ENCODE measurements at places on chromosomes 2 and 18.

DNA sequence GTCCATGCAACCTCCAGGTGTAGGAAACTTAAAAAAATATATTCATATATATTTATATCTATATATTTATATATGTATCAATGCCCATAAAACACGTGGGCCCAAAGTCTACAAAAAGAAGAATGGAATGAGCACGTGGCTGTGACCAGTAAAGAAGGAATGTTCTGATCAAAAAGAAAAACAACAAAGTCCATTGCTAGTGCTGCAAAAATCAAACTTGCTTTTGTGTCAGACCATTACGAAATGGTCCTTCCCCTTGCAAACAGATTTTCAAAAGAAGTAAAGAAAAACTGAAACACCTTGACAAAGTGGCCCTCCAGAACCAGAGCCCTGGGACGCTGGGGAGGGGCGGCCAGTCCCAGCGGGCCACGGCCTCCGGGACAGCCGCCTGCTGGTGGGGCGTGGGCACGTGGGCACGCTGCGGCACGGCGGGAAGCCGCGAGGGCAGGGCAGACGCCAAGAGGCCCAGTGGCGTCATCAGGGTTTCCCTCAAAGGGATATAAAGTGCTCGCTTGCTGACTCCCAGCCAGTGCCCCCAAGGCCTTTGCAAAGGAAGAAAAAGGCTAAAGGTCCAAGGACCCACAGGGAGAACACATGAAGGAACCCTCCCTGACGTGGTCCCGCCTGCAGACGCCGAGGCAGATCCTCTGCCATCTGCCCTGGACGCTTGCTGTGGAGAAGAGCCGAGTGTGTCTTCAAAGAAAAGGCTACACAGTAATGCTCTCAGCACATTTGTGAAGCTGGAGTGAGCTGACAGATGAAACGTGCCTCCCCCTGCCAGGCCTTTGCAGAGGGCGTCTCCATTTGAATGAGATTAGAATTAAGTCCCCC is 201.8 kb downstream of the TWIST2 start:
- DNase-seq: no peak

DNA sequence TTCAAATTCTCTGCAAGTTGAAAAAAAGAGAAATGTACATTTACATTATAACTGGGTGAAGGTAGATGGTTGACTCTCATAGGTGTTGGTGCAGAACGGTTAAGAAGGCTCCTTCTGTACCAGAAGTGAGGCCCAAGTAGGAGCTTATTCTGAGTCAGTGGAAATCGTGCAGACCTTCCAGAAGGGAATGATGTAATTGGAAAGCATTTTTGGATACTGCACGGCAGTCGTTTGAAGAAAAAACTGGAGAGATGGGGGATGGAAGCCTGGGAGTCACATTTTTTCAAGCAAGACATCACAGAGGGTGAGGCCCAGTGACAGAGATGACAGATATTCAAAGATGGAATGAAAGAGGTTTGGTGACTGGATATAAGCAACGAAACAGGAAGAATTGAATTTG is 39.4 kb downstream of the HRH4 start:
- no peak for DNase-seq

GRCh38 chr2:120654381-120655134 is 81.1 kb upstream of the GLI2 start:
- no peak for DNase-seq

DNA sequence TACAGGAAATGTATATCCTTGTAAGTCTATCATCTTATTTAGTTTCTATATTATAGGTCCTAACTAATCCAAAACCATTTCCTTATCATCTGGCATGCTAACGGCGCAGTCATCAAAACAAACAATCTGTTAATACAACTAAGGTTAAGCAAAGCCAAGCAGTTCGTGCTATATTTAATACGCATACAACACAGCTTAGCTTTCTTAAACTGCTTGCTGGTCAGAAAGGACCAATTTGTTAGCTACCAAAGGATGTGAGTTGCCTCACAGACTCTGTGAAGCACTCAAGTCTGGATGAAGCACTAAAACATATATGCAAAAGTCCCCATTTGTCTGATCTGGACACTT is 67.0 kb downstream of the ZEB2 start:
- DNase-seq: no peak

DNA sequence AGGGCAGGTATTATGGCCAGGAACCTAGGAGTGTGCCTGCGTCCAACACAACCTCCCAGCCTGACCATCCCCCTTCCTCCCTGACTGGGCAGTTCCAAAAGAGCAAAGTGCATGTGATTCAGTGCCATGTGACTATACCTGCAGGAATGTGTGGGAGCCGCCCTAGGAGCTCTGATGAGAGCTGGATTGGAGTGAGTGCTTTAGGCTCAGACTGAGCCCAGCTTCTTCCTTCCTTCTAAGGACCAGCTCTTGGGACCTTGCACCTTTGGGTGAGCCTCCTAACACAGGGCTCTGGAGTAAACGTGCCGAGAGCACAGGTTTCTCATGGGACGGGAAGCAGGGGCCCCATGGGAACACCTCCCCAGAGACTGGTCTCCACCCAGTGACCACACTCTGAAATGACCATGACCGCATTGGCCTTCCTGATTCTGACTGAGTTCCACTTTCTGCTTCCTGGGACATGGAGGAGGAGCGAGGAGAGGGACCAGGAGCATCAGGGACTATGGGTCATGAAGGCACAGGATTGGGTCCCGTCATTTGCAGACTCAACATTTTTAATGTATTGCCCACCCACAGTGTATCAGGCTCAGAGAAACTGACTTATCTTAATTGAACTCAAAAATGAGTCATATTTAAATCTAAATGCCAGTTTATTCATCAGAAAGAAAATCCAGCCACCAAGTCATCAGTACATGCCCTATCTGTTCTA is 87.8 kb upstream of the BCL2L11 start:
- no peak for DNase-seq

DNA sequence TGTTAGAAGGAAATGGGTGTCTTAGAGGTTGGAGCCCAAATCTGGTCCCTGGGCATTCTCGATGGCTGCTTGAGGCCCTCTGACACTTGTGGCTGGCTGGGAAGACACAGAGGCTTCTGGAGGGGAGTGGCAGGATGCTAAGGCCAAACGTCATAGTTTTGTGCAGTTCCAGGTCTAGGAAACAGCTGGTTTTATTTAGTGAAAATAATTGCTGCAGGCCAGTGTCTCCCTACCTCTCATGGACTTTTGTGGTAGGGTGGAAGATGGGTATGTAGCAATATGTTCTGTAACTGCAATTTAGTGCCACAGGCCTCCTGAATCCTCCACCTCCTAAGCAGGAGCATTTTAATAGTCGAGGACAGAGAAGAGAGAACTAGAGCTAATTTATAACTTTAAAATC is 32.2 kb upstream of the SPRED2 start:
- no peak for DNase-seq

Measured in activated naive CD8-positive, alpha-beta T cell treated with anti-CD3 and anti-CD28 coated beads, Interleukin-2, amount 50 U/mL, for 16 hours (primary cell).